ENCODE measurements at places on chromosomes 6 and 20. TPM values are rescaled to one million over a fixed set of nuclear protein-coding genes. Genes with fewer than 3 reads are reported as not detected.

DNA sequence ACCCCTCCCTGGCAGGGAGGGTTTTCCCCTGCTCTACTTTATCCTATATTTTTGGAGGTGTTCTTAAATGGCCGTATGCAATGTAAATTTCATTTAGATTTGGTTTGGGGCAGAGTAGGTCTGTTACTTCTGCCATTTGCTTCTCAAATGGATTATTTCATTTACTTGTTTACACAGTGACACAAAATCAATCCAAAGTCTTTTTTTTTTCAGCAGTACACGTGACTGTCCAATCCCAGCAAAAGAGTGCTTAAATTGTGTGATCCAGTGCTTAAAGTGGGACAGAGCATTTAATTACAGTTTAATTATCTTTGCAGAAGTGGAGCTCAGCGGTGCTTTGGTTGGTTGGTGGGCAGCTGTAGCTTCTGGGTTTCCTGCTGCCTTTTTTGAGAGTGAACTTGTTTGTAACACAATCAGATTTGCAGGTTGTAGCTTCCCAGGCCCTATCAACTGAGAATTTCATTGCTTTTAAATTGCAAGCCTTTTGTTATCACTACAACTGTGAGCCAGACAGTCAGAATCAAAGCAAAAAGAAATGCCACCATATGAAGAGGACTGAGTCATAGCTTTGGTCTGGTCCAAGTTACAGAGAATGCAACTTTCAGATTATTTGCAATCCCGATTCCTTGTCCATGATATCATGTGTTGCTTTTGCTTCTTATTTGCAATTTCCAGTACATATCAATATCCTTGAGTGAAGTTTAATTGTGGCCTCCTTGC, 216.9 kb downstream of the DOK5 start:
- DNase-seq, result no peak

DNA sequence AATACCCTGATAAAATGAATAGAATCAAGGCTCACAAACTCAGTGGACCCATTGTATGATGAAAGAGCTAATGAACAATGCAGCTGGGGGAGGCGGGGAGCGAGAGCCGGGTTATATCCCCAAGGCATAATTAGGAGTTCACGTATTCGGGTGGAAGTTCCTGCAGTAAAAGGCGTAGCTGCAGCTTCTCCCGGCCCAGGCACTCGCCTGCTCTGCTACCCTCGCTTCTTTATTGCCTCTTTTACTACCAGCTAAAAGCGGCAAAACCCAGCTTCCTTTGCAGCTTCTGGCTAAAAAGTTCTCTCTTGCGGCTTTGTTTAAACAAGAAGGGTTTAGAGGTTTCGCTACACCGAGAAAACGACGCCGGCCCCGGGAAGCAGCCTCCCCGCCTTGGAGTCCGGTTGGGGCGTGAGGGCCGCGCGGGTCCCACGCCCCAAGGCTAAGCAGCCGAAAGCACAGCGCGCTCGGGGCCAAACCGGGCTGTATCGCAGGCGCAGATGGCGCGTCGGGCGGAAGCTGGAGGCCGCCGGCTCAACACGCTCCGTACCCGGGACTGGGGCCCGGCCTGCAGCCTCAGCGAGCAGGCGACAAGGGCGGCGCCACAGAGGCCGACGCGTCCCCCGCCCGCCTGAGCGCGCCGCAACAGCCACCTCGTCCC, 1.6 kb downstream of the ZBTB2 start:
- no peak for DNase-seq

DNA sequence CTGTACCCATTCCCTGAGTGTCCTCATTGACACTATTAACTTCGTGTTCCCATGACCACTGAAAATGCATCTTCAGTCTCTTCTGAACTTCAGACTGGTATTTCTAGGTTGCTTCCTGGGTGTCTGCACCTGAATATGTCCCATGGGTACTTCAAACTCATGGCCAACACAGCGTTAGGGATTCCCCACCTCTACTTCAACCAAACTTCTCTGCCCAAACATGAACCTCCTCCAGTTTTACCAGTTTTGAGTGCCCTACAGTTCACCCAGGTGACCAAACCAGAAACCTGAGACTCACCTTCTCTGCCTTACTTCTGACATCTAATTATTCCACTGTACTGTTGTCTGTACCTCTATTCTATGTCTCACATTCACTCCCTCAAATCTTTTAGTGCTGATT, 99.5 kb upstream of the SUPT3H start:
- no peak for DNase-seq

DNA sequence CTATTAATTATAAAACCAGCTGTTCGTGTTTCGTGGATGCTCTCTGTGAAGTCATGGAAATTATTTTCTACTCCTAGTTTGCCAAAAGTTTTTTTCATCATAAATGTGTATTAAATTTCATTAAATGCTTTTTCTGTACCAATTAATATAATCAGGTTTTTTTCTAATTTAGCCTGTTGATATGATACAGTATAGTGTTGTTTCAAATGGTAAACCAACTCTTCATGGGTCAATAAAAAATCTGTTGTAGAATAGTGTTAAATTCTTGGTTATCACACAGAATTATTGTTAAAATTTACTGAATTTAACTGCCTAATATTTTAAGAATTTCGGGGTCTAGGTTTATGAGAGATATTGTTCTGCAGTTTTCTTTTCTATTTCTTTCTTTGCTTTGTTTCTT, 505.9 kb upstream of the MANEA start:
- no peak for DNase-seq

DNA sequence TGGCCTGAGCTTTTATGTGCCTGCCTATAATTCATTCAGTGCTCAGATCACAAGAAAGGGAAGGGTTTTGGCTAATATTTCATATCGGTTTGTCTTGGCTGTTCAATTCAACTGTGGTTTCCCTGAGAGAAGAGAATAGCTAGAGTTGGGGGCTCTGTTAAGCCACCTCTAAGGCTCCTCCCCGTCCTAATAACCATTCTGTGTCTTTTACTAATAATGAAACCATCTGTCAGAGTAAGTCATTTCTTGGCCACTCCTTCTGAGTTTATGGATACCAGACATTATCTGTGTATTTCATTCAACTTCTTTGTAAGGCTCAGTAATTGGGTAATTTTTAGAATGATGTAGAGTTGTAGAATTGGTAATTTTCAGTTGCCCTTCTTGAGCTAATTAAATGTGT, 5.2 kb downstream of the STX11 start:
- DNase-seq, result no peak

Gene DACT2
- 0.42 TPM for total RNA-seq

Gene ULBP2
- total RNA-seq, result 0.25 TPM

- no peak for DNase-seq
Measured at GRCh38 chr20:63968928-63969760, 586 bp downstream of the ZNF512B start.

DNA sequence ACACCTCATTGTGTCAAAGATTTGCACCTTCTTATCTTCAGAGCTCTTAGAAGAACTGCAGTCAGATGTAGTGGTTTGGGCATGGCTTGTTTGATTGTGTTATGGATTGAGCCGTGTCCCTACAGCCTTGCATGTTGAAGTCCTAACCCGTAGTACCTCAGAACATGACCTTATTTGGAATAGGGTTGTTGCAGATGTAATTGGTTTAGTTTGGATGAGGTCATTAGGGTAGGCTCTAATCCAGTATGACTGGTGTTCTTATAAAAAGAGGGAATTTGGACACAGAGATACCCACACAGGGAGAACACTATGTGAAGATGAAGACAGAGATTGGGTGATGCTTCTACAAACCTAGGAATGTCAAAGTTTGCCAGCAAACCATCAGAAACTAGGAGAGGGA, 35.4 kb upstream of the PHACTR2 start:
- DNase-seq, result no peak

DNA sequence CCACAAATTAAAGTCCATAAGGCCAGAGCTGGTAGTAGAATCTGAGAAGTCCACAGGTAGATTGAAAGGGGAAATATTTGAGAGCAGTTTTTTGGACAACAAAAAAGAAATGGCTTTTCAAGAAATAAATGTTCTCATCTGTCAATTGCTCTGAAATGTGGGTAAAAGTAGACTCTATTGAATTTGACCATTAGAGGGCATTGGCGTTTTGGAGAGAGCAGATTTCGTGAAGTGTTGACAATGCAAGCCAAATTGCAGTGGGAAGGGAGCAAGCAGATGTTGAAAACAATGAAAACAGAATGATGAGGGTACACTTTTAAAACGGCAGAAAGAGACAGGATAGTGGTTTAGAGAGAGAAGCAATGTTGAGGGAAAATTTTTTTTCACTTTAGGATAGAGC, 149.1 kb upstream of the FAM83B start:
- DNase-seq, result no peak

Gene ARMC2
- total RNA-seq, result 1.5 TPM

DNA sequence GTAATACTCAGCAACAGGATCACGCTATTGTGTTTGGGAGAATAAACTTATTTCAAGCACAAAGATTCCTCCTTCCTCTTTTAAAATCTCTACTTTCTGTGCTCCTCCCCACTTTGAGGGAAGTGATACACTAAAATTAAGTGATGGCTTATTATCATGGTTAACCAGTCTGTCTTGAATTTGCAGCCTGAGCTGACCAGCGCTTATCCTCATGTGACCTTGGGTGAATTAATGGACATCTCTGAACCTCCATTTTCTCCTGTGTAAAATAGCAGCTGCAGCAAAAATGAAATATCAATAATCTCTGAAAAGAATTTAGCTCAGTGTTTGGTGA, 222.6 kb downstream of the BCAS1 start:
- DNase-seq, result no peak

DNA sequence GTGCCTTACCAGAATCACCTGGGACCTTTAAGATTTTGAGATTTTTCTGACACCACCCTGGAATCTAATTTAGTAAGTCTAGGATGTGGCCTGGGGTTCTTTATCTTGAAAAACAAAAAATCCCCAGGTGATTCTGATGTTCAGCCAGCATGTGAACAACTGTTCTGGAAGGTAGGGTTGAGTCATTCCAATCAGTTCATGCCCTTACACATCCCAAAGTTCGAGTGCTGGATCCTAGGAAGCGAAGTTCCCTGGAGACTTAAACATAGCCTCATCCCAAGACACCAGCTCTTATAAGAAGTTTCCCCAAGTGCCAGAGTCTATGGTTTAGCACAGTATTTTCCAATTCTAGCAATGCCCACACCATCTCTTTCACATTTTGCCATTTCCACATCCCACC, 6.3 kb upstream of the TSHZ2 start:
- DNase-seq, result no peak

Gene DNMT3B
- total RNA-seq, result 0.84 TPM

DNA sequence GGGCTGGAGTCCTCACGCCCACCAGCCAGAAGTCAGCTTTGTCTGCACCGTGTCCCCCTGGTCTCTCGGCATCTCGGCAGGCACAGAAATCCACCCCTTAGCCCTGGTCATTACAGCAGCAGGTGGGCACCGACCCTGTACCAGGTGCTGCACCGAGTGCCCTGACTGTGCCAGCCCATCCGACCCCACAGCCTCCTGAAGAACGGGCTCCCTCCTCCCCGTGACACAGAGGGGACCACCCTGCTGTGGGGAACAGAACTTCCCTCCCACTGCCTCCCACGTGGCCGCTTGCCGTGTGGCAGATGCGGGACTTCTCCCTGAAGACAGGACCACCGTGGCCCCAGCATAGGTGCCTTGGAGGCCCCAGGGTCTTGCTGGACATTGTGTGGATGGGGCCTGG, 161.2 kb downstream of the TAF4 start:
- DNase-seq, result no peak

Gene IER3
- total RNA-seq, result 6.5 TPM

- no peak for DNase-seq
Measured at GRCh38 chr6:63739094-63739687, 103.6 kb downstream of the PHF3 start.

Gene PRDM1
- total RNA-seq, result 0.37 TPM

- DNase-seq, result no peak
Measured at GRCh38 chr6:134607411-134607810, 289.5 kb upstream of the SGK1 start.

- DNase-seq, result no peak
Measured at GRCh38 chr6:49966823-49967222, 2.6 kb downstream of the DEFB113 start.

- DNase-seq, result no peak
Measured at GRCh38 chr6:11093376-11093625, 333 bp upstream of the SMIM13 start.

DNA sequence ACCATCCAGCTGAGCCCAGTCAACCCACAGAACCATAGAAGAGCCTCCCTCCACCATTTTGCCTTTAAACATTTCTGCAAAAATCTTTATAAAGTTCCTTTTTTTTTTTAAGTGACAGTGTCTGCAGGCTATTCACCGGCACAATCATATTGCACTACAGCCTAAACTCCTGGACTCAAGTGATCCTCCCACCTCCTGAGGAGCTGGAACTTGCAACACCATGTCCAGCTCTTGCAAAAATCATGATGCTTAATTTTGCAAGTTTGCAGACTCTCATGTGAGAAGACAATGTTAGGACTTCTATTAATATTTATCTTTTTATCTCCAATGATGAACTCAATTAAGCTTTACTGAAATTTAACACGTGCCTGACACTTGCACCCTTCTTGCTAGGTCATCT, 88.8 kb downstream of the INSM1 start:
- no peak for DNase-seq

Gene PDE7B
- 0.75 TPM for total RNA-seq

GRCh38 chr6:13342414-13343019, 14.2 kb upstream of the TBC1D7 start:
- DNase-seq, result no peak

GRCh38 chr6:79143320-79143898, 65.4 kb upstream of the PHIP start:
- DNase-seq, result no peak

Gene TAGAP
- total RNA-seq, result 1.5 TPM

GRCh38 chr6:46799657-46800056, 6.5 kb downstream of the MEP1A start:
- no peak for DNase-seq

DNA sequence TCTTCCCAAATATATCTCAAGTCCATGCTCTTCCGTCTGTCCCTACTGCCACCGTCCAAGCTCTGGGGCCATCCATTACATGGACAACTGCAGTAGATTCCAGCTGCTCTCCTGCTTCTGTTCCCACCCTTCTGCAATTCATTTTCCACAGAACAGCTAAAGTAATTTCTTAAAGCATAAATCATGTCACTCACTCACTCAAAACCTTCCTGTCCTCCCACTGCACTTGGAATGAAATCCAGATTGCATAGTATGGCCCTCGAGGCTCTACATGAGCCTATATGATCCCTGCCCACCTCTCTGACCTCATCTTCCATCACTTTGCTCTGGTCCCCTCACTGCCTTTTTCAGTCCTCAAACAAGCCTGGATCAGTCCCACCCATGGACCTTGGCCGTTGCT, 10.9 kb downstream of the PHACTR2 start:
- no peak for DNase-seq

Gene RAD21L1
- not detected for total RNA-seq

GRCh38 chr20:63553933-63554290, at the start of gene FNDC11:
Gene FNDC11, plus strand, starts transcription at chr20:63554159. Its CDS starts 1,505 bp downstream, at chr20:63555664.
- DNase-seq, result no peak

Gene MYT1
- 6.5 TPM for total RNA-seq

DNA sequence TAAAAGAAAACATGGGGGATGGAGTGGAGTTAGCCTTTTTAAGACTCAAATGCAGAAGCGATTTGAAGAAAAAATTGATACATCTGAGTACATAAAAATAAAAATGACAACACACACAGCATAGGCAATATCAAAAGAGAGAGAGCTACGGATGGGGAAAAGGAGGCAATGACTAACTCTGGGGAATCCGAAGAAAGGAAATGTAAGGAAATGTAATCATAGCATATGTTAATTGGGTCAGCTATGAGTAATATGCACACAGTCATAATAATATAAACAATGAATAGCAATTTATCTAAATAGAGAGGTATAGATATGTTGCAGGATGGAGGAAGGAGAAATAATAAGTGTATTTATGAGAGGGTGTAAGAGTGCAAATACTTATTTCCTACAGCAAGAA, 83.4 kb downstream of the NOL4L start:
- no peak for DNase-seq
